CD4-positive, alpha-beta T cell (primary cell): ENCODE measurements at places on chromosomes 3 and 15.

- DNase-seq, result no peak
Measured at GRCh38 chr3:114884213-114884923, 262.7 kb downstream of the ZBTB20 start.

DNA sequence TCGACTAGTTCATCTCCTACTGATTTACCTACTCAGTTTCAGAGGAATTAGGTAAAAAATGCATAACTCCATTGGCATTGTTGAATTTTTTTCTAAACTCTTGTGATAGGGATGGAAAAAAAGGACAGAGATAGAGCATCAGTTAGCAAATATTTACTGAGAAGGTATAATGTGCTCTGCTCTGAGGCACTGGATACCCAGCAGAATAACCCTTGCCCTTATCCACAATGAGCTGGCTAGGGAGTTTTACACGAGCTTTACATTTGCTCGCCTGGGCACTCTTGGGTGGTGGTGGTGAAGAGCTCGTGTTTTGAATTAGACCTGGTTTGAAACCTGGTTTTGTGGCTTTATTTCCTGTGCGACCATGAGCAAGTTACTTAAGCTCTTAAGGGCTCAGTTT is 149.6 kb downstream of the RORA start:
- no peak for DNase-seq

GRCh38 chr15:91376038-91376437 is 276.0 kb downstream of the SV2B start:
- no peak for DNase-seq

GRCh38 chr15:56411122-56411749 is 46.0 kb downstream of the TEX9 start:
- no peak for DNase-seq

- no peak for DNase-seq
Measured at GRCh38 chr3:54866251-54866650, 61.6 kb downstream of the LRTM1 start.

DNA sequence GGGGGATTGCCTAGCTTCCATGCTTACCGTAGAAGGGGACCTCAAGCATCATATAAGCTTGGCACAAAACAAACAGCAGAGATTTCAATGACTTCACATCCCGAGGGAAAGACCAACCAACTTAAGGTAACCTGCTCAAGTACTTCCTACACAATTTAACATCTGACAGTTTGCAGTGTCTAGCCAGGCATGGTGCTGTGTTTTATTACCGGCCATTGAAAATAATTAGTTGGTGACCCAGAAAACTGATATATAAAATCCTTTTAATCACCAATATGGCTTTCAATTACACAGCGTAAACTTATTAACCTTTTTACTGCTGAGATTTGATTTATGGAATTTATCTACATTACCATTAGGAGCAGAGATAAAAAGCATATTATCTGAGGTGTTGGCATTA is 268.3 kb downstream of the ARRDC4 start:
- DNase-seq, result no peak

DNA sequence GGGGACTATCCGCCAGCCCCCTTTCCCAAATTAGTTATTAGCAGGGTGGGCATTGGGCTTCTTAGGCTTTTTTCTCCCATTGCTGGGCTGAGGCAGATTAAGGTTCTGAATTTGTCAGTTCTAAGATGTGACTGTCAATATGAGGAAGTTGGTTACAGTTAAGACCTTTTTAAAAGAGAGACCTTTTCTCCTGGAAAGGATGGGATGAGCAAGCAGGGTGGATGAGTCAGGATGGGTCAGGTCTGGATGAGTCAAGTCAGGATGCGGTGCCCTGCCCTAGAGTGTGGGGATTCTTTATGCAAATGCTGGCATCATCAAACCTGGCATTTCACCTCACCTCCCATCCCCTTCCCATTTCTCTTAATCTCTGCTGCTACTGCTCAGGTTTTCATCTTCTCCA is 1.9 kb downstream of the AEN start:
- DNase-seq, result no peak

DNA sequence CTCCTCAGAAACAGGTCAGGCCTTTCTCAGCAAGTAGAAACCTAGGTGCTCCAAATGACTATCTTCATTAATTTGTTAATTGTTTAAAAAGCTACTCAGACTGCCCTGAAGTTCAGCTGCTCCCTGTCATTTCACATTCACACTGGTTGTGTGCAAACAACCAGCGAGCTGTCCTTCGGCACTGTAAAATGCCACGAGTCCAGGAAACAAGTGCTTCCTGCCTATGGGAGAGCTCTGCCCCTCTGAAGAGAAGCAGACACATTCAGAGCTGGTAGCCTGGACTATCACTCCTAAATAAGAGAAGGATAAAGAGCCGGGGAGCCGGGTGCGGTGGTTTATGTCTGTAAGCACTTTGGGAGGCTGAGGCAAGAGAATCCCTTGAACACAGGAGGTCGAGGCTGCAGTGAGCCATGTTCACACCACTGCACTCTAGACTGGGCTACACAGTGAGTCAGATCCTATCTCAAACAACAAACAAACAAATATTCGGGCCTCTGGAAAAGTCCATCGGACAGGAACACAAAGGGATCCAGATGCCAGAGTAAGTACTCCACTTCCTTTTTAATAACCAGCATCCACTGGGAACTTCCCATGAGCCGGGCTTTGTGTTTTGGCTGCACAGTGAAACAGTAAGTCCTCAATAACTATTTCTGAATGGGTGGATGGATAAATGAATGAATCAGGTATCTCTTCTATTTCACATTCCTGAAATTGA is 114.4 kb upstream of the WNT5A start:
- DNase-seq, result no peak

DNA sequence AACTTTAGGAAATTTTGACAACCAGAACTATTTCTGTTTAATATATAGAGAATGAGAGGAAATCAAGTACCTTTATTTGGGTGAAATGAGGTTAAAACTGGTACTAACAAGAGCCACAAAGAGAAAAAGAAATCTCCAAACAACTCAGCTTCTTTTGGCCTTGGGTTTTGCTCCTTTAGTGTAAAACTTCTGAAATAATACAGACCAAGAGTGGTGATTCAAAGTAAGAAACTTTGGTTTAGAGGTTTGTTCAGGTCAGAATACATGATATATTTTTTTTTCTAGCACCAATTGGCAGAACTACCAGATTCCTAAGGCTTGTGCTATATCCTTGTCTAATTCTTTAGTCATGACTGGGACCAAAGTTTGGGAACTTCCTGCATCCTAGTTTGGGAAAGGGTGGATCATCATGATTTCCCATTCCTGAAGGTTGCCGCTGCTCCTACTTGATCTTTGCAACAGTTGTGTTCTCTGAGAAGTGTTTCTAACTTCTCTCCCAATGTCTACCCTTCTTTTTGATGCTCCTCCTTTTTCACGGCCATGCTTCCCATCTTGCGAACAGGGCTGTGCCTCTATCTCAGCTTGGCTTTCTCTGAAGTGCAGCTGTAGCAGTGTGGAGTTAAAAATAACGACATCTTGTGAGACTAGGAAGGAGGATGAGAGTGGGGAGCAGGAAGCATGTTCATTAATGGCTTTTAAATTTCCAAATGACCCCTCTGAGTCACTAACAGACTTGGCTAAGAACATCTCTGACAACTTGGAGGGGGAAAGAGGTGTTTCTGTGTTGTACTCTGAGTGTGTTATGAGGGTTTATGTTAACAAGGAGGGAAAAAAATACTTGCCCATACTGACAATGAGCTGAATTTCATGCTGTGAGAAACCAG is 87.7 kb downstream of the KCNAB1 start:
- no peak for DNase-seq

DNA sequence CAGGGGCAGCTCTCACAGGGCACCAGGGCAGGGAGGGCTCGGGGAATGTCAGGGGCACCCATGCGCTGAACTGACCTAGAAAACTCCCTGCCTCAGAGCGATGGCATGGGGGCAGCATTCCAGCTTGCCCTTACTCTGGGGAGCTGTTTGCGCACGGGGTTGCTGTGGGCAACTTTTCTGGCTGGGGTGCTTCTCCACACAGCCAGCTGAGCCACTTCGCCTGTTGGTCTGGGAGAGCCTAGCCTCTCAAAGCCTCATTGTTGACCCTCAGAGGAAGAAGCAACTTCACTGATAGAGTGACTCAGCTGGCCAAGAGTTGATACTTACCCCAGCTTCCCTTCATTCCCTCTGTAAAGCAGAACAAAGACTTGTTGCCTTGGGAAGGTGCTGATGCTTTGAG is 42.6 kb upstream of the MRPS22 start:
- DNase-seq, result no peak

- DNase-seq, result no peak
Measured at GRCh38 chr15:65312400-65312916, 8.0 kb downstream of the RNU5B-1 start.
